Gastroesophageal sphincter (tissue), 4 donors: ENCODE measurements at places on chromosomes 2 and 18. TPM values are rescaled to one million over a fixed set of nuclear protein-coding genes. Genes with fewer than 3 reads are reported as not detected.

DHRS9 gene
- not detected for total RNA-seq

SLC11A1 gene
- 23.0 TPM for total RNA-seq

GRCh38 chr2:45554073-45554741 lies 56.9 kb downstream of the SRBD1 start:
- ATAC-seq = no peak

SNORC gene
- total RNA-seq = 0.54 TPM

MTHFD2 gene
- 20.9 TPM for total RNA-seq

- no peak for ATAC-seq
Measured at GRCh38 chr2:60352491-60353405, 200.7 kb downstream of the BCL11A start.

DNA sequence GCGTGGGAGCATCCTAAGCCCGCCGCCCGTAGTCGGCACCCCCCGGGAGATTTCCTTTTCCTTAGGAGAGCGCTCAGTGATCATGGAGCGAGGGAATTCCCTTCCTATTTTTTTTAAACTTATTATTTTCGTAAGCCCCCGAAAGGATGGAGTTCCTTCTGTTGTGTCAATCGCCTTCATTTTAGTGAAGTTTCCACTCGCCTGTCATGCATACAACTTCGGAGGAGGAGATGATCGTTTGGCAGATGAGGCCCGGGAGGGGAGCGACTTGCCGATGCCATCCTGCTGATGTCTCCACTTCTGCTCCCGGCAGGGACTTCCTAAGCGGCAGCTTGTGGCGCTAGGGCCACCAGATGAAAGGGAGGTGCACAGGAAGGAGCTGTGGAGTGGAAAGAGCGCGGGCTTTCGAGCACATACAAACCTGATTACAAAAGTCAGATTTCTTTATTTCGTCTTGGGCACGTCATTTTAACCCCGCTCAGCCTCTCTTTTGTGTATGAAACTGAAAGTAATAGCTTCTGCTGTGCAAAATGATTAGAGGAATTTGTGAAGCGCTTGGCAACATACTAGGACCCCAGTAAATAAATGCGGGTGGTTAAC lies at the start of gene ADGRF3:
Gene ADGRF3, minus strand, starts transcription at position 336 of the 600 bp plus-strand sequence. CDS start 555 bp downstream, outside the sequence.
- ATAC-seq = no peak

PTH2R gene
- not detected for total RNA-seq
